ENCODE measurements at places on chromosomes 5 and 9. TPM values are rescaled to one million over a fixed set of nuclear protein-coding genes. Genes with fewer than 3 reads are reported as not detected.

The RIGI gene
- 4.1 TPM for total RNA-seq

The TEK gene
- total RNA-seq: 1.8 TPM

The ACOT12 gene
- not detected for total RNA-seq

The HSD17B3 gene
- not detected for total RNA-seq

The EIF4E1B gene
- 1.3 TPM for total RNA-seq
